ENCODE measurements at places on chromosomes 4 and X.

- DNase-seq = peak; percentile 59
Observed at GRCh38 chrX:10636337-10636736, 16.0 kb upstream of the MID1 start.

DNA sequence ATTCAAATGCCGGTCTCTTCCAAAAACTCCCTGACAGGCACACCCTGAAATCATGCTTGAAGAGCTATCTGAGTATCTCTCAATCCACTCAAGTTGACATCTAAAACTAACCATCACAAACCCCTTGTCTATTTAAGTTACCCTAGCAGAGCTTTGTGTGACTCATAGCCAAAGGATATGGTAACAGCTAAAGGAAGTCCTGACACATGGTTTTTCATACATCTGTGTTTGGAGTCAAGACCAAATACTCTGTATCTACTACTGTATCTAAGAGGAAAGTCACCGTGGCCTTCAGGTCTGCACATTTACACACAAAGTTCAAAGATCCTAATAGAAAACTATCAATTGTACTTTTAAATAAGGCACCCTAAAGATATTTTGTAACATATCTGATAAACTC is 239.6 kb upstream of the VCX start:
- no peak for DNase-seq

DNA sequence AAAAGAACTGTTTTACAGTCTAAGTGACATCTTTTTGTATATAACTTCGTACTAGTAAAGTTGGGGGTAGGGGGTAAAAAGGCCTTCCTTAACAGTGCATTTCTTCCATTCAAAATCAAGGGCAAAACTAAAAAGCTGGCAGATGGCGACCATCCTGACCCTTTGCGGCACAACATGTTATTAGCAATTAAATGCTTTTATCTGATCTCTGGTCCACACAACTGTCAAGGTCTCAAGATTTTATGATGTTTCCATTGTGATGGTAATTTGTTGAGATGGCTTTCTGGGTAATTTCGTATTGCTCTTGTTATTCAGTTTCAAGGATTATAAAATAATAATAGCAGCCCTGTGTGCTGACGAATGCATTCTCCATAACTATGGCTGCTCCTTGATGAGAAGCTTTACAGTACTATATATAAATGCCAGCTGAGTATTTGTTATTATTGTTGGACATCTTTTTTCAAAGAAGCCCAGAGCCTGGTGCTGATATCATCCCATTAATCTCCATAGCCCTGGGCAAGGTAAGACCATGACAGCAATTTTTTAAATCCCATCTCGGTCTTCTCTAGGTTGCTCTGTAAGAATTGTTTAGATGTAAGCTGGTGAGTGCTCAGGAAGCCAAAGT is 89.5 kb downstream of the CBR4 start:
- DNase-seq = no peak

- DNase-seq = no peak
Observed at GRCh38 chr4:94390804-94391410, 48.3 kb upstream of the HPGDS start.

GRCh38 chr4:40251366-40251765 is 54.5 kb downstream of the RHOH start:
- DNase-seq = no peak

DNA sequence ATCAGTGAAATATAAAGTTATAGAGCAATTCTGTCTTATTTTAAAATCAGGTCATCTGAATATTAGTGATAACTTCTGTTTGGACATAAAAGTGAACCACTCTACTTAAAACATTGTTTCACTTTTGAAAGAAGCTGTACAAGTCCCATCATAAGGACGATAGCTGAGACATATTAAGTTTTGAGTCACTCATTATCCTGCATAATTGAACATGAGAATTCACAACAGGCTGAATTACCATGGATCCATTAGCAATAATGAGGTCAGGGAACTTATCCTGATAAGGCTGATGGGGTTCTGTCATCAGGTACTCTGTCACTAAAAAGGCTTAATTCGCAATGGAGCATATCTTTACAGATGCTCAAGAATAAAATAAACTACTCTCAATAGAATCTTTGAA is 80.4 kb downstream of the REELD1 start:
- no peak for DNase-seq

GRCh38 chrX:78643096-78643495 is 16.0 kb downstream of the RTL3 start:
- DNase-seq = no peak

- DNase-seq = no peak
Observed at GRCh38 chrX:128992107-128992971, 531.0 kb downstream of the SMARCA1 start.

DNA sequence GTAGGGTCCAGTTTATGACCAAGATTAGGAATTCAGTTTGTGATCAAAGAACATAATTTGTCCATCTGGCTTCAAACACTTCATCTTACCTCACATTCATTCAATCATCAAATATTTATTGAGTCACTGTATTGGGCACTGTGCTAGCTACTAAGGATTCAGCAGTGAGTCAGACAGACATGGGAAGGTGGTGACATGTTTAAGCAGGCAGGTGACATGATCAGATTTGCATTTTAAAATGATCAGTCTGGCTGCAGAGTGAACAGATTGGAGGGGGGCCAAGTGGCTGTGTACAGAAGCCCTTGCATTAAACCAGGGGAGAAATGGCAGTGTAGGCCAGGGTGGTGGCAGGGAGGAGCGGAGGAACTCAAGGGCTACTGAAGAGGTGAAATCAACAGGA is 25.1 kb upstream of the APLN start:
- no peak for DNase-seq

GRCh38 chr4:144411700-144412099 is 234.3 kb upstream of the HHIP start:
- no peak for DNase-seq

DNA sequence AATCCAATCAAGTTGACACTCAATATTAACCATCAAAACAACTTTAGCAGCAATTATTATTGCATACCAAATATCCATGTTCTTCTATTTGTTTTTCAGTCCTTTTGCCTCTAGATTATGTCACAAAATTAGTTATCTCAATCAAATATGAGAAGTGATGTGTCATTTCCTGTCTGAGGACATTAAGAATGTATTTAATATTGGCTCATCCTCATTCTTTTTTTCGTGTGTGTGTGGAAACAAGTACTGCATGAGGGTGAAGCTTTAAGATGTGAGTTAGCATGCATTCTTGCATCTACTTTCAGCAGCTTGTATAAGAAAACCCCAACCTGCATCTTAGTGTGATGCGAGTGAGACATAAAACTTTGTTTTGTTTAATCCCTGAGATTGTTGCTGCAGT is 301.4 kb downstream of the GRIA2 start:
- no peak for DNase-seq

- no peak for DNase-seq
Observed at GRCh38 chr4:7323872-7324650, 110.7 kb downstream of the PSAPL1 start.

- DNase-seq = no peak
Observed at GRCh38 chr4:154319736-154320135, 171.9 kb downstream of the DCHS2 start.

GRCh38 chrX:8805046-8805445 is 3.9 kb upstream of the FAM9A start:
- DNase-seq = no peak

GRCh38 chrX:132532913-132533312 is 44.1 kb upstream of the MBNL3 start:
- peak; percentile 7 for DNase-seq

DNA sequence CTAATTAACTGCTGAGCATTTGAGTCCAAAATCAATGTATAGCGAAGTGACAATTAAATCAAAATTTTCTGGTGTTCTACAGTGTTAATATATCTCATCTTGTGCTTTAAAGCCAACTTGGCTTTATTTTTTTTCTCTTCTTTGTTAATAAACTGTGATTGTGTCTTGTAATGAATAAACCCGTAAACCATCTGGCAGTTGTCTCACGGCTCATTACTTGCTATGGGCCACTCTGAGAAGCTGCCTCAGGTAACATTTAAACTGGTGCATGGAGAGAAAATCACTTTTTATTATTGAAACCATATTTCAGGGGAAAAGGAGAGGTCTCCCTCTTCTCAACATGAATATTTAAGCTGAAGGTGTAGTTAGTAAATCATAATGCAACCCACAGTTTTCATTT is 694.0 kb downstream of the KCTD8 start:
- DNase-seq = no peak

- DNase-seq = no peak
Observed at GRCh38 chr4:139763672-139764071, 98.1 kb downstream of the MGST2 start.

DNA sequence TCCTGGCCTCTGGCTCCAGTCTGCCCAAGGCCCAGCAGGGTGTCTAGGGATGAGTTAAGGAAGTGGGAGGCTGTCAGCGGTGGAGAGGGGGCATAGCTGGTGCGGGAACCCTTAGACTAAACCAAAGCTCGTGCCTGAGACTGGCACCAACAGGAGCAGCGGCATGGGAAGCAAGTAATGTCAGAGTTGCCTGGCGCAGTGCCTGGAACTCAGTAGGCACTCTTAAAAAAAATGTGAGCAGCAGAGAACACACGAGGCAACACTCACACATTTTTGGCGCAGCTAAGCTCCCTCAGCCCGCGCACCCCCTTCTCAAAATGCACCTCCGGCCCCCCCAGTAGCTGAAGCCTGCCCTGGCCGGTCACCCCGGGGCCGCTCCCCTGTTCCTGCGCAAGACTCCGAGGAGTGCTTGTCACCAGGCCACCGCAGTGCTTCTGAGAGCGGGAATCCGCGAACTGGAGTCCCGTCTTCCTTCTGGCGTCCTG is 583 bp downstream of the GABRE start:
- DNase-seq = no peak

DNA sequence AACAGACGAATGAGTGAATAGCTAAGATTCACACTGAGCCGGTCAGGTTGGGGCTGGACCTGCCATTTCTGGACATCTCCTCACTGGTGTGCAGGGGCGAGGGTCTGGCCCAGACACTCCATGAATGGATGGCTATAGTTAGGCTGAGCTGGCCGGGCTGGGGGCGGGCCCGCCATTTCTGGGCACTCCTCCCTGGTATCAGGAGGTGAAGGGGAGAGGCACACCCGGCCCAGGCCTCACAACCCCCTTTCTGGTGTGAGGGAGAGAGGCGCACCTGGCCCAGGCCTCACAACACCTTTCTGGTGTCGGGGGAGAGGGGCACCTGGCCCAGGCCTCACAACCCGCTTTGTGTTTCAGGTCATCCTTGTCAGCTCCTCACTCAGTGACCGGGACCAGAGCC is 203.2 kb upstream of the PSAPL1 start:
- DNase-seq = no peak

GRCh38 chr4:7777871-7778509 is 161.7 kb downstream of the AFAP1 start:
- DNase-seq = no peak

DNA sequence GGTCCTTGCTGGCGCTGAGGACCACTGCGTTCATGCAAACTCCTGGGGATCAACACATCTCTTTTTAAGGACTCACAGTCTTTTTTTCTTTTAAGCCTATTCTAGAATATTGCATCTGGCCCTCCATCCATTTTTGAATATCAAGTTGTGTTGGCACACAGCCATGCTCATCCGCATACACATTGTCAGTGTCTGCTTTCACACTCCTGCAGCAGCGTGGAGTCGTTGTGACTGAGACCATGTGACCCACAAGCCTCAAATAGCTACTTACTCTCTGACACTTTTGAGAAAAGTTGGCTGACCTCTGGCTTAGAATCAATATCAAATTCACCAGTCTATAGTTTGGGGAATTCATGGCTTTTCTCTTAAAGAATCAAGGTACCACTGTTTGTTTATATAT is 191.8 kb upstream of the S100G start:
- no peak for DNase-seq

DNA sequence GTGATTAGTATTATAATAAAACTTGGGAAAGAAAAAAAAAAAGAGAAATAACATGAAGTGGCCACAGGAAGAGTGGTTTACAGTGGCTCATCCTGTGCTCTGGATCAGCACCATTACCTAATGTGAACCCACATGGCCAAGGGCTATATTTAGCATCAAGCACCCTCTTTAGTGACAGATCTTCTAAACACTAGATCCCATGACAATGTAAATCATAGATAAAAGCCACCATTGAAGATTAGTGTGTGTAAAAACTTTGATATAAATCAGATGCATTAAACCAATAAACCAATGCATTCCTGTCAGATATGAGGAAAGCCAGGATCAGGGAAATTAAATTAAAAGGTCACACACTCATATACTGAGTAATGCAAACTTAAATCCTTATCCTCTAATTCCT is 400.6 kb upstream of the MAGEB18 start:
- DNase-seq = no peak

GRCh38 chr4:141560056-141560455 is 76.3 kb upstream of the IL15 start:
- DNase-seq = no peak

DNA sequence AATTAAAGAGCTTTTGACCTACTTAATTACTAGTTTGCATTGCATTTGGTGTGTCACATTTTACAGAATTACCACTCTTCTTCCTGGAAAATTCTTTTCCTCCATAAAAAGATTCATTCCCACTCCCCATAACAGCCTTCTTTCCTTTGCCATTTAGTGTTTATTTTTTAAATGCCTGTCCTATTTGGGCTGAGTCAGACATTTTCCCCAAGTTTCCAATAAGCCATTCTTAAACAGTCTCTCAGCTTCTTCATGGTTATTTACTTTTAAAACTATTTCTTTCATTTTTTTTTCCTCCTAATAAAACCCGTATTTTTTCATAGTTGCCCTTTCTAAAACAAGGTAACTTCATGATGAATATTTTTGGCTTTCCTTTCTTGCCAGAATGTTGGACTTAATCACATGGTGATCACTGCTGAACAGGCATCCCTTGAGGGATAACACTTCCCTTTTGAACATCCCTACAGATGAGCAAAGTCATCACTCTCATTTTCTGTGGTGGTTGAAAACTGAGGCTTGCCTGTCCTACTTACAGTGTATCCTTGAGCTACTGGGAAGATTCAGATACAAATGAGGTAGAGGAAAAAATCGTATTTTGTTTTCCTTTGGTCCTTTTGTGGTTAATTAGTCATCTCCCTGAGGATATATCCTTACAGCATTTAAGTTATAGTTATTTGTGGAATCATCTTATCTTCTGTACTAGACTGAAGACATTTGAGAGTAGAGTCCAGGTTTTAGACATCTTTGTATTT is 520.5 kb upstream of the NR3C2 start:
- no peak for DNase-seq

DNA sequence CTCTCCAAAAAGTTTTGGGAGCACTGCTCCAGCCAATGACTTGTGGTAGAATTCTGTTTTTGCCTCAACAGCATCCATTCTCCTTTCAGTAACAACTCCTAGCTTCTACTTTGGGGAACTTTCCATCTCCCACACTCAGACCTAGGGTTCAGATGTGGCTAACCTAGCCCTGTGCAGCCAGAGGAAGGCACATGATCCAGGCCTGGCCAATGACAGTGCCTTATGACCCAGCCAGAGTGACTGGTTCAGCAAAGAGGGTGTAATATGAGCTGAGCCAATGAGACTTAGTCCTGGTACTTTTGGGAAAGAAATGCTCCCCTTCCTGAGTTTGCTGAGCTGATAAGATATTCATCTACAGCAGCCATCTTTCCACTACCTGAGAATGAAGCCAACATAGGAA is 5.4 kb upstream of the USP46 start:
- DNase-seq = no peak

GRCh38 chr4:184503869-184504300 is 29.5 kb upstream of the IRF2 start:
- peak; percentile 3 for DNase-seq

All from HFF-Myc (cell line).